ENCODE measurements at places on chromosomes 12 and 14.

GRCh38 chr14:92591346-92591745, 77.8 kb downstream of the RIN3 start:
- no peak for DNase-seq

DNA sequence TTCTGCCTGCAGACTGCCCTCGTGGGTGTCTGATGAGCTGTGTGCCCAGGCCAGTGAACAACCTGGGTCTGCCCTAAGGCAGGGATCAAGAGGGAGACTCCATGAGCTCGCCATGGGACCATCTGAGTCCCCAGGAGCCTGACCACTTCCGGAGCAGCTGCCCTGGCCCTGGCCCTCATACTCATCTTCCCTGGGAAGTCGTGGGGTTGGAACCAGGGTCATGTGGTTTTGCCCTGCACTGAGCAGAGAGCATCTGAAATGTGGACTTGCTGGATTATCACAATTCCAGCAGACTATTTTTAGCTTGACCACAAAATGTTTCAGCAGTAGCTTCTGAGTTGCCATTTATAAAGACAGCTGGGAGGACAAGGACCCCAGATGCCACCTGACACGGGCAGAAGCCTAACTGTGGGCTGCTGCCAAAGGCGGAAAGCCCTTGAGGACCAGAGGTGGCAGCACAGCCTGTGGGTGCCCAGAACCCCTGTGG, 6.7 kb downstream of the BTBD6 start:
- no peak for DNase-seq

DNA sequence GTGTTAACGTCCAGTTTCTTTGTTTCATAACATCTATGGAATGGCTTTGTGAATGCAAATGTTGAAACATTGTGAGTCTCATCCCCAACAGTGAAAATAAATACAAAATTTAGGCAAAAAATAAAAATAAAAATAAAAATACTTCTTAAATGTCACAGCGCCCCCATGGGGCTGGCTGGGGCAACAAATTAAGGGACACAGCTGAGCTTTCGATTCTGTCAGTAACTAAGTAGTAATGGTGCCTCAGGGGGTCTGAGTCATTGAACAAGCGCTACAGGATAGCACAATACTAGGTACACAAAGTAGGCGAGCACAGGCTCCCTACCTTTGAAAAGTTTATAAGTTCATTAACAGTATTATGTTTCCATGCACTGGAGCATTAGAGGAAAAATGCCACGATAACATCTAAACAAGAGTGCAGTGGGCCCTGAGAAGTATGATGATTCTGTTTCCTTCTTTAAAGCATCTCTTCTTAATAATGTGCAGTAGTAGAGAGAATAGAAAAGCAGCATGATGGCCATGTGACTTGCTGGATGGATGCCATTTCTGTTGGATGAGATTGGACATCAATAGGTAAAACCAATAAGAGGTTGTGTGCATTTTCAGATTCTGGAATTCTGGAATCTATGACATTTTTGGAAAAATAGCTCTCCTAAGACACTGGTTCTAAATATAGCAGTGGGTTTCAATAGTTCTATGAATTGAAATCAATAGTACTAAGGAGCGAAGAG, 667.2 kb downstream of the DIO2 start:
- no peak for DNase-seq

GRCh38 chr12:43148691-43149090, 403.3 kb downstream of the ADAMTS20 start:
- DNase-seq = no peak

- no peak for DNase-seq
These were observed 5.5 kb downstream of the ASCL1 start for GRCh38 chr12:102962986-102963385.

DNA sequence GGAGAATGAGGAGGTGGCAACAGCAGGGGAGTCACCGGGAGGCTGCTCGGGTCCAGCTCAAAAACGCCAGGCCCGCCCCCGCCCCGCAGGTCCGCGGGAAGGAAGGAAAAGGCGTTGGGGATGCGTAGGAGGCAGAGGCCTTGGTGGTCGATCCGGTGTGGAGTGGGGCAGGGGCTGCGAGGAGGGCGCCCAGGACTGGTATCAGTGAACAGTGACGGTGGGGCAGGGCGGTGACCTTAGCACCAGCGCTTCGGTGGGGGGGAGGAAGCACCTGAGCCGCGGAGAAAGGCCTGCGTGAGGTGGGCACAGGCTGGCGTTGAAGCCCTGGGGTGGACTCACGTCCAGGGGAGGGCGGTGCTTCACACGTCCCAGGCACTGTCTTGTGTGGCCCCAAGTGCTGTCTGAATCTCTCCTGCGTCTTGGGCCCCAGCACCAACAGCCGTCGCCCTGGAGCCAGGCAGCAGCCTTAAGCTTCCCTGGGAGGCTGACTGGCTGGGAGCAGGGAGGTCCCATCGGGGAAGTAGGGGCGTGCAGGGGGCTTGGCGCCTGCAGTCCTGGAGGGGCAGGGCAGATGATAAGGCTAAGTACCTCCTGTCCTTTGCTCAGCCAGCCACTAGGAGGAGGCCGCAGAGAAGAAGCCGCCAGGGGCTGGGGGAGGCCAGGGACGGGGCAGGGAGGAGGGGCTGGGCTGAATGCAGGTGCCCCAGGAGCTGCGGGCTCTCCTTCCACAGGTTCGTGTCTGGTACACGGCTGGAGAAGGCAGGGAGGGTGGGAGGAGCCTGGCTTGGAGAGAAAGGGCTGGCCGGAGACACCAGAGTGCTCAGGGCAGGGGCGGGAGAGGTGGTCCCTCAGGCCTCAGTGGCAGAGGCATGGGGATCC, 26.5 kb downstream of the ZBTB42 start:
- DNase-seq = peak; percentile 22

GRCh38 chr14:56412468-56413434, 166.8 kb upstream of the TMEM260 start:
- DNase-seq = no peak

DNA sequence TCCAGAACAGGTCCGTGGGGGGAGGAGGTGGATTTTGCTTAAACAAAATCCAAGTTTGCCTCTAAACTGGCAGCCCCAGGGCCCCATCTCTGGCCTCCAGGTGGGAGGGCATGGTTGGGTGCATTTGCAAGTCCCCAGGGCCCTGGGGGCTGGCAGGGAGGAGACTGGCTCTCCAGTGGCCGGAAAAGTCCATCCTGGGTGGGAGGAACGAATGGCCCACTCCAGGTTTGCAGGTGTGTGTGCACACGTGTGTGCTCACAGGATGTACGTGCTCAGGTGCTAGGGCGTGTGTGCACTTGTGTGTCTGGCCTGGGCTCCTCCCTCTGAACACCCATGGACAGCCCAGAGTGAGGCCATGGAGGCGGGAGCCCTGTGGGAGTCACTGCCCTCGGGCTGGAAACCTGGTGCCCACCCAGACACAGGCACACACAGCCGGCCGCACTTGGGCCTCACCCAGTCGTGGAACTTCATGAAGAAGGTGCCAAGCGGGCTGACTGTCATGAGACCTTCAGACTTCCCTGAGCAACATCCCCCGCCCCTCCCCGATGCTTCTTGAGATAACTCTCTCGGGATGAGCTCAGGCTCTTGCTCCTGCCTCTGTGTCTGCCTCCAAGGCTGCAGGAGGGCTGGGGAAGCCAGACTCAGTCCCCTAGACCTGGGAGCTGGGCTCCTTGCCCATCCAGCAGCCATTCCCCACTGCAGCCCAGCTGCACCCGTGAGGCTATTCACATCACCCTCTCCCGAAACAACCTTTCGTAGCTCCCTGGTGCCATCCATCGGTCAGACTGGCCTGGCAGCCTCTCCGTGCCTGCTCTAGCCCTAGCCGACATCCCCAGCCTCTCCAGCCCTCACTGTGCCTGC, 9.4 kb downstream of the AHNAK2 start:
- no peak for DNase-seq

DNA sequence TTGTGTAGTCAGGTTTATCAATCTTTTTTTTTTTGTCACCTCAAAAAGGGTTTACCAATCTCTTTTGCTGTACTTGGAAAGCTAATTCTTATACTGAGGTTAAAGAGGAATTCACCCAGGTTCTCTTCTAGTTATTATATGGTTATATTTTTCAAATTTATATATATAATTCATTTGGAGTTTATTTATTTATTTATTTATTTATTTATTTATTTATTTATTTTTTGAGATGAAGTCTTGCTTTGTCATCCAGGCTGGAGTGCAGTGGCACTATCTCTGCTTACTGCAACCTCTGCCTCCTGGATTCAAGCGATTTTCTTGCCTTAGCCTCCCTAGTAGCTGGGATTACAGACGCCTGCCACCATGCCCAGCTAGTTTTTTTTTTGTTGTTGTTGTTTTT, 73.8 kb downstream of the GPR135 start:
- no peak for DNase-seq

DNA sequence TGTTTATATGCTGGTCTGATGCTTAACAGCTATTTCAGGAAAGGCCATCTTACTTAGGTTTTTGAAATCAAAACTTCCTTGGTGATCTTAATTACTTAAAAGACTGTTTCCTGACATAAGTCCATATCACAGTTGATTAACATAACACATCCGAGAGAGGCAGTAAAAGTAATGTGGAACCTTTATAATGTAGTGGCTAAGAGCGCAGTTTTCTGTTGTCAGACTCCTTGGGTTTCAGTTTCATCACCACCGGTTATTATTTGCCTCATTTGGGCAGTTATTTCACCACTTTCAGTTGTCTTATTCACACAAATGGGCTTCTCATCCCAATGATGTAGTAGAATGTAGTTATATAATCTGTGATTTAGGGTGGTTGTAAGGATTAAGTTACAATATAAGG, 30.9 kb downstream of the TBC1D15 start:
- no peak for DNase-seq

- DNase-seq = no peak
These were observed 944 bp downstream of the TXNRD1 start for GRCh38 chr12:104216521-104216924.

GRCh38 chr14:55610713-55611370, 30.8 kb downstream of the KTN1 start:
- DNase-seq = no peak

- no peak for DNase-seq
These were observed 23.6 kb downstream of the KRT80 start for GRCh38 chr12:52168019-52168717.

GRCh38 chr14:69170839-69171238, 17.9 kb upstream of the DCAF5 start:
- no peak for DNase-seq

GRCh38 chr12:112938751-112939150, 477 bp downstream of the OAS3 start:
- no peak for DNase-seq

DNA sequence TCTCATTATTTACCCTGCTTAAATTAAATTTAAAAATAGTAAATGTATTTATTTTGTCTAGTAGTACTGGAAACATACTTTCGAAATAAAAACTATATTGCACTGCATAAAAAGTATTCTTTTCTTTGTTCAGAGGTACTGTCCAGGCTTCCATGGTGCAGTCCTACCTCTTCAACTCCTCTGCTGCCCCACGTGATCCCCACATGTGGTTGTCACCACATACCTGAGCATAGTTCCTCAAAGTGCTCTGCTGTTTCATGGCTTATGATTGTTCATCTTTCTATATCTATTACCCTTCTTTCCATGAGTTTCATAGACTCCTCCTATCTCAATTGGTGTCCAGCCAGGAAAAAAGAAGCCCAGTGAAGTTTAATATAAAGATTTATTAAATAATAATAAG, 317.5 kb upstream of the OR4E1 start:
- no peak for DNase-seq

- no peak for DNase-seq
These were observed 41.9 kb upstream of the MMP17 start for GRCh38 chr12:131786331-131786730.

GRCh38 chr14:56534656-56535055, 44.9 kb upstream of the TMEM260 start:
- DNase-seq = no peak

DNA sequence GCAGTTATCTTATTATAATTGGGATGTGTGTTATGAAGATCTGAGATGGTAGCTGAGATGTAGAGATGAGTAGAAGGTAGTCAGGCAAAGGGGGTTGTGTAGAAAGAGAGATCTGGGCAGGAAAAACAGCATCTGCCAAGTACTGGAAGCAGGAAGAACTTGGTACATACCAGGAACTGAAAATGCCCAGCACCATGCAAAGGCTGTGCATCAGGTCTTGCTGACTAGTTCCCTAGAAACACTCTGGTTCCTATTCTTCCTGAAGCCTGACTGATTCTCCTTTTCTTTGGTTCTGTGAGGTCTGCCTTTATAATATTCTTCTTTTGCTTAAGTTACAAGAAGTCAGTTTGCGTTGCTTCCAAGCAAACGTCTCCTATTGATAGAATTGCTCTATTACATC, 6.7 kb upstream of the NFATC4 start:
- DNase-seq = no peak

GRCh38 chr12:7403466-7403865, 40.5 kb downstream of the CD163L1 start:
- no peak for DNase-seq

- DNase-seq = no peak
These were observed 41.1 kb upstream of the CSRNP2 start for GRCh38 chr12:51124504-51124903.

- no peak for DNase-seq
These were observed 286.6 kb upstream of the FLRT2 start for GRCh38 chr14:85243321-85243720.

DNA sequence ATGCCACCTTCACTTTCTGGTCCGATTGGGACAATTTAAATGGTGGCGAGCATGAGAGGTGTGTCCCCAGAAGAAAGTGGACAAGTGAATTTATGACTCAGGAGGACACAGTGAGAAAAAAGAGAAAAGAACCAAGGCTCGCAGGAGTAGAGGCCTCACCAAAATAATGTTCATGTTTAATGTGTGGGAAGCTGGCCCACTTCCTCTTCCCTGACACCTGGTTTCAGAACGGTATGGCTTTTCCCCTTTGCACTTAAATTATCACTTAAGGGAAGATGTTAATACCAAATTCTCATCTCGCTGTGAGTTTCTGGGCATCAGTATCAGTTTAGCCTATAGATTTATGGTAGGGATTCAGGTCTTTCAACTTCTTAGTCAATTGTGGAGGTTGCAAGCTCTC, 226.4 kb downstream of the GLT1D1 start:
- DNase-seq = no peak

- no peak for DNase-seq
These were observed 4.7 kb downstream of the MAP3K9 start for GRCh38 chr14:70804556-70805162.

DNA sequence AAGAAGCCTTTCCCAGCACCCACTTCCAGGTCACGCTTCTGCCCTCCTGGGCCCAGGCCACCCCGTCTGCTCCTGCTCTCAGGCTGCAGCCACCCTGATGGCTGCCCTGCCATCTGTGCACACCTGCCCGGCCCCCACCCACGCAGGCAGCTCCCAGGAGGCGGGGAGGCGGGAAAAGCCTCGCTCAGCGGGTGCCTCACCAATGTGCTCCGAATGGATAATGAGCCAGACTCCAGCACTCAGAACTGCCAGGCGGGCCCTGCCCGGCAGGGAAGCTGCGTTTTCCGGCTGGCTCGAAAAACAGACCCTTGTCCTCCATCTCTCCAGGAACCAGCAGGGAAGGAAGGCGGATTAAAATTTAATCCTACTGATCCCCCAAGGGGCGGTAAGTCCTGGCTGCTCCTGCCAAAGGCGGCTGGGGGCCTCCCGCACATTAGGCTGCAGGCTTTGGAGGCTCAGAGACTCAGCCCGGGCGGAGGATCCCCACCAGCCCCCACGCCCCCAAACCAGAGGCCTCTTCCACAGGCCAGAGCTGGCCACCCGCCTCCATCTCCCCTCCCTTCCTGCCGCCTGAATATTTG, 104.0 kb downstream of the NCOR2 start:
- DNase-seq = no peak

- DNase-seq = no peak
These were observed 166.8 kb downstream of the MYRFL start for GRCh38 chr12:69991690-69992288.

GRCh38 chr14:57918791-57919190, 52.9 kb upstream of the SLC35F4 start:
- no peak for DNase-seq
